ENCODE measurements at places on chromosomes 5 and 9.

- DNase-seq: no peak
Measured at GRCh38 chr9:34496149-34496712, 26.6 kb downstream of the ENHO start.

GRCh38 chr9:91424403-91425176 lies 958 bp upstream of the NFIL3 start:
- peak; percentile 43 for DNase-seq

DNA sequence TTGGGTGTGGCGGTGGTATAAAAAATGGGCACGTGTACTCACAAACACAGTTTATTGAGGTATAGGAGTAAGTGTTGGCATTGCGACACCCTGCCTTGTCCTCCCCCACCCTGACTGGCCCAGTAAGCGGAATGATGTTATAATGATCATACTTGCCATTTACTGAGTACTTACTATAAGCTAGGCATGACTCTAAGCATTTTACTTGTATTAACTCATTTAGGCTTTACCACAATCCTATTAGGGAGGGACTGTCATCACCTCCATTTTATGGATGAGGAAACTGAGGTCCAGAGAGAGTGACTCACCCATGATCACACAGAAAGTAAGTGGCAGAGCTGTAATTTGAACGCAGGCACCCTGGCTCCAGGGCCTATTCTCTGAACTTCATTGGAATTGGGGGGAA lies 2.3 kb downstream of the SMIM3 start:
- DNase-seq: no peak

DNA sequence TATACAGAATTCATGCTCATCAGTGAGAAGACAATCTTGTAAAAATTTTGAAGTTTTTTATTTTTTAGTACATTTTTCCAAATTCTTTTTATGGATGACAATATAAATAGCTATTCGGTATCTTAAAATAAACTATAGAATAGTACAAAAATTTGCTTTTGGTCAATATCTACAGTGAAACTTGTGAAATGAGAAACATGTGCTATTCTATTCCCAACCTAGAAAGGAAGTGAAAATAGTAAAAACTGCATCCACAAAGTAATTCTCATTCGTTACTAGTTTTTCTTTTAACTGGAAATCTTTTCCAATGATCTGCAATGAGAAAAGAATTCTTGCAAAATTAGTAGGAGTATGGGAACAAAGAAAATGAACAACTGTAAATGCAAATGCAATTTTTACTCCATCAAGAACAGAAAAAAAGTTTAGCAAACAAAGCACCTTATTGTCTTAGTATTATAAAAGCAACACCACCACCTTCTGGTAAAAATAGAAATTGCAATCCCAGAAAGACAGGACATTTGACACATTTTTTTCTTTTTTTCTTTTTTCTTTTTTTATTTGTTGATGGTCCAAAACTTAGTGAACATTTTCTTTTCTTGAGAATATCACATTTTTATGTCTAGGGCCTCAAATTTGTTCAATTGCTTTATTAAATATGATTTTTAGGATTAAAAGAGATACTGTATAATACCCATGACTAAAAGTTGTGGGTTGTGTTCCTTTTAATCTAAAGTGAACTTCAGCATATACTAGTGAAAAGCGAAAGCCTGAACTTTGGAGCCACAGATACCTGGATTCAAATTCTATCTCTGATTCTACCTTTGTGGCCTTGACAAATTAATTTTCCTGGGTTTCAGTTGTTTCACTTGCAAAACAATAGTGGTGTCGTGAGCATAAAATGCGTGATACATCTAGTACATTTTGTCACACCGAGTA lies 72.3 kb downstream of the SLCO4C1 start:
- peak; percentile 18 for DNase-seq

DNA sequence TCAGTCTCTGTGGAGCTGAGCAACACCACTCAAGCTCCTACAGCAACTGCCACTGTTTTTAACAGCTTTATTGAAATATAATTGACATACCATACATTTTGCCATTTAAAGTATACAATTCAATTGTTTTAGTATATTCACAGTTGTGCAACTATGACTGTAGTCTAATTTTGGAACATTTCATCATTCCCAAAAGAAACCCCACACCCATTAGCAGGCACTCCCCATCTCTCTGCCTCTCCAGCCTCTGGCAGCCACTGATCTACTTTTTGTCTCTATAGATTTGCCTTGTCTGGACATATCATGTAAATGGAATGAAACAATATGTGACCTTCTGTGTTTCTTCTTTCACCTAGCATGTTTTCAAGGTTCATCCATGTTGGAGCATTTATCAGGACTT lies 43.5 kb downstream of the RUSC2 start:
- no peak for DNase-seq

DNA sequence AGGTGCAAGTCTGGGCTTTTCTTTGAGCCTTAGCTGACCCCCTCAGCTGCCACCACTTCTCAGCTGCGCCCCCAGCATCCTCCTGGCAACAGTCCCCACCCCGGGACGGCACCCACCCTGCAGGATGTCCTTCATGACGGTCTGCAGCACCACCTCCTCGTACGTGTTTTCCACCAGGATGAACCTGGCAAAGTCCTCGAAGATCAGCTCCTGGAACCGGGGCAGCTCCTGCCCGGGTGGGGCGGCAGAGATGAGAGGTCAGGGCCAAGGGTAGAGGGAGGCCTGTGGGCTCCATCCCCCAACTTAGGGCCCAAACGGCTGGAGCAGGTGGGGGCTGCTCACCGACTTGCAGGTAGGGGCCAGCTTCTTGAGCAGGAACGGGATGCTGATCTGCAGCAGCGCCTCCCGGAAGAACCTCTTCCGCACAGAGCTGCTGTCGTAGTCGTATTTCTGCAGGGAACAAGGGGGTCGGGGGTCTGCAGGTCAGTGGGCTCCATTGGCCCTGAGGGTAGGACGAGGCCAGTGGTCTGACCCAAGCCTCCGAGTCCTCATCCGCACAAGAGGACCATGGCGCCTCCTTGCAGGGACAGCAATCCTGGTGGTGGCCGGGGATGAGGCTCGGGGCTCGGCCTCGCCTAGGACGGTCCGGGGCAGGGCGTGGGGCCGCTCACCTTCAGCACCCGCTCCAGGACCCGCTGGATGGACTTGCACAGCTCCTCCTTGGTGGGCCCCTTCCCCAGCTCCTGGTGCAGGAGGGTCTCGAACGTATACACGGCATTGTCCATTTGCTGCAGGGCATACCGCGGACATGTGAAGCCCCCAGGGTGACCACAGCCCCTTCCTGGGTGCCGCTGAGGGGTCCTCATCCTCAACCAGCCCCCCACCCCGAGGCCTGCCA lies 56.7 kb downstream of the LRSAM1 start:
- no peak for DNase-seq

DNA sequence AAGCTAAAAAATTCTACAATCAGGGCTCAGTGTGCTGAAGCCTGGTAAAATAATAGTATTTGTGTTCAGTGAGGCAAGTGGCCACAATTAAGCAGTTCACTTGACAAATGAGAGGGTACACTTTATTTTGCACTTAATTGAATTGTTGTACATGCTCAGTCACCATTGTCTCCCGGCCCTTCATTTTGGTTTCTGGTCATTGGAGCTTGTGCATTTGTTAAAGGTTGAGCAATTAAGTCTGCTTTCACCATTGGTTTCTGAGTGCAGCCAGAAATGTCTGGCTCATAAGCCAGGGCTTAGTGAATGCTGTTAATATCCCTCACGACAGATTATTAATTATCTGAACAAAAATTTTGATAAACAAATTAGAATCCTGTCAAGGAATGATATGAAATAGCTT lies 89.6 kb downstream of the PRDM6 start:
- no peak for DNase-seq

GRCh38 chr5:89729623-89730301 lies 679.8 kb downstream of the CETN3 start:
- no peak for DNase-seq

- DNase-seq: peak; percentile 45
Measured at GRCh38 chr5:154038261-154038706, 426 bp downstream of the FAM114A2 start.

GRCh38 chr9:94140418-94140780 lies 56.1 kb downstream of the PTPDC1 start:
- no peak for DNase-seq

DNA sequence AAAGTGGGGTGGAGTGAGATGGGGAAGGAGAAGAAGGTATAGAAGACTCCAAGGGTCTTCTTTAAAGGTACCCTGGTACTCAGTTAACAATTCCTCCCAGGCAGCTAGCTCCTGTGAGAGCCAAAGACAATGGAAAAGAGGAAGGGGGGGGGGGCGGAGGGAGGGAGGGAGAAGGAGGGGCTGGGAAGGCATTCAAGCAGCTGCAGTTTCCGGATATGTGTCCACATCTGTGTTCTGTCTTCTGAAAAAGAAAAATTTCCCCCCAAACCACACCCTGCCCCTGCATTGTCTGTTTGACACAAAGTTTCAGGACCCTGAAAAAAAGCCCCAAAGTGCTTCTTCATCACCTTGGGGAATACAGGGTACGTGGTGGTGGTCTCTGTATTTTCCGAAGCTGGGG lies 11.1 kb downstream of the SPRY4 start:
- DNase-seq: no peak

DNA sequence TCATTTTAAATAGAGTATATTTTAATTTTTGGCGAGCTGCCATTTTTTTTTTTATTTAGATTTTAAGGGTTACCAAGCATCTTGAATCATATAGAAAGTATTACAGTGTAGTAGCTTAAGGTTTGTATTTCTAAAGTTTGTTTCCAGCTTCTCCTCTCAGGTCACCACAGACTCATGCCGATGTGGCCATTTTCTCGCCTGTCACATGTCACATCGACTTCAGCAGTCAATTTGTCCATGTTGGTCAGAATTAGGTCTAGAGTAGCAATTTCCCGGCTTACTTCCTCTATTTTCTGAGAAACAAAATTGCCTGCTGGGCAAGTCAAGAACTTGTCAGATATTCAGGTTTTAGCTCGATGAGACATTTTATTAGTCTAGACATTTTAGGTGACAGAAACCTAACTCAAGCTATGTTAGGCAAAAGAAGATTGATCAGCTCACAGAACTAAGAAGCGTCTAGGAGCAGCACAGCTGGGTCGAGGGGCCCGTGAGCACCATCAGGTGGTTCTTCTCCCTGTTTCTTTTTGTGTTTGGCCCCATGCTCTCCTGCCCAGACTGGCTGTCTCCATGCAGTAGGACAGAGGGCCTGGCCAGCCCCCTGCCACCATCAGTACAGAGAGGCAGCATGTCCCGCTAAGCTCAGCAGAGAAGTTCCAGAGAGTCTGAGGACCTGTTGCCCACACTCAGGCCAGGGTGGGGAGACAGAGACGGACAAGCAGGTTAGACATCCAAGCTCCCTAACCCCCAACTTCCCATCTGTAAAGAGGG lies 48.4 kb upstream of the AFAP1L1 start:
- DNase-seq: no peak

- DNase-seq: no peak
Measured at GRCh38 chr5:177984584-177985206, 11.3 kb downstream of the PROP1 start.

GRCh38 chr5:148147415-148147814 lies 20.9 kb upstream of the SPINK14 start:
- DNase-seq: no peak

GRCh38 chr9:68653141-68653595 lies 51.9 kb upstream of the PIP5K1B start:
- no peak for DNase-seq

GRCh38 chr9:87725356-87725899 lies 491 bp upstream of the CTSL start:
- no peak for DNase-seq

DNA sequence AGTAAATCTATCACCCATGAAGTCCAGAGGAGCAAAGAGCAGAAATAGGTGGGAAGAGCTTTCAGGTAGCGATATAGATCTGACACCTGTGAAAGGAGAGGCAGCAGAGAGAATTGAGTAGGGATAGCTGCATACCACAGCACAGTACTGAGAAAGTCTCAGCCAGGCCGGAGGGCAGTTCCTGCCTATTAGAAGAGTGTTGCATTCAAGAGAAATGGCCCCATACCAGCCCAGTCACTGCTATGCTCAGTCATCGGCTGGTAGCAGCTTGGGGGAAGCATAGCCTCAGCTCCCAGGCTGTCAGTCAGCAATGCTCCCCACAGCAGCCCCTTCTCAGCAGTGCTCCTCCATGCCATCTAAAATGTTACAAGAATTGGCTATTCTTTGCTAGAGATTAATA lies 285.1 kb upstream of the CDH6 start:
- no peak for DNase-seq

GRCh38 chr5:62948301-62948700 lies 369.7 kb downstream of the LRRC70 start:
- no peak for DNase-seq

- DNase-seq: no peak
Measured at GRCh38 chr5:168366116-168366515, 74.7 kb downstream of the WWC1 start.

GRCh38 chr5:101626572-101626971 lies 669.5 kb downstream of the SLCO4C1 start:
- no peak for DNase-seq

- no peak for DNase-seq
Measured at GRCh38 chr9:119026120-119026519, 343.1 kb downstream of the BRINP1 start.

DNA sequence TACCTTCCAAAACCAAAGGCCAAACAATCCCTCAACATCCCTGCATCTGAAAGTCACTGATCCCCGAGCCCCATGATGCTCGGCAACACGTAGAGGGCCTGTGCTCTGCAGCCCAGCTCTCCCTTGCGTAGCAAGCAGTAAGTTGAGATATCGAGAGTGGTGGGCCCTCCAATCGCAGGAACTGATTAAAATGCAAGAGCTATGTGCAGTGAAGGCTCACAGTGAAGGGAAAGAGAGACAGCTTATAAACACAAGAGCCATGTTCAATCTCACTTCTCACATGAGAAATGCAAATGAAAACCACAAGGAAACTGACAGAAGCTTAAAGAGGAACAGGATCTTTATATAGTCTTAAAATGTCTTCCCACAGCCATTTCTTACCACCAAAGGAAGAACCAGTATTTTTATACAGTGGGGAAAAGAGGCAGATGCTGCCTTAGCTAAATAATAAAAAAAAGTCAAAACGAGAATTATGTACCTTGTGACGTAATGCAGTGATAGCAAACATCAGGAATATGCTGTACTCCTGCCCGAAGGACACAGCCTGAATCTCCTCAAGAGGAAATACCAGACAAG lies 24.6 kb downstream of the TTF1 start:
- no peak for DNase-seq

- DNase-seq: peak; percentile 24
Measured at GRCh38 chr9:99720455-99721050, 101.1 kb upstream of the NR4A3 start.

DNA sequence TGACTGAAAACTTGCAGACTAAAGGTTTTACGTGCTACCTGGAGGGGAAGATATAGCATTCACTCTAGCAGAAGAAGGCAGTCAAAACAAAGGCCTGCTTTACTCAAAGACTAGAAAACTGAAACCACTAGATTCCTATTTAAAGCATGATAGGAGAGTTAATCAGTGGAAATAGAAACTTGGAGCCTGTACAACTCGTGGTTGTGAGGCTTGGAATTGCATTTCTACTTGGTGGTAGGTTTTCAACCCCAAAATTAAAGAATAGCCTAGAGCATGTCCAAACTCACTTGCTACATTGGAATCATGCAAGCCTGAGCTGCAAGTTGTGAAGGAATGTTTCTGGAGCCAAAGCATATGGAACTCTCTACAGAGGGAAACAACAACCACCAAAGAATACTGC lies 1526.4 kb upstream of the NUDT12 start:
- no peak for DNase-seq

Data from CD4-positive, alpha-beta memory T cell (primary cell).